Stimulated activated CD4-positive, alpha-beta T cell treated with anti-CD3 and anti-CD28 coated beads, Interleukin-4, amount 100 ng/mL, for 24 hours (primary cell): ENCODE measurements at places on chromosomes 11 and 22.
A peak's percentile ranks its signal among the peaks of the same experiment; 100 is the strongest.

DNA sequence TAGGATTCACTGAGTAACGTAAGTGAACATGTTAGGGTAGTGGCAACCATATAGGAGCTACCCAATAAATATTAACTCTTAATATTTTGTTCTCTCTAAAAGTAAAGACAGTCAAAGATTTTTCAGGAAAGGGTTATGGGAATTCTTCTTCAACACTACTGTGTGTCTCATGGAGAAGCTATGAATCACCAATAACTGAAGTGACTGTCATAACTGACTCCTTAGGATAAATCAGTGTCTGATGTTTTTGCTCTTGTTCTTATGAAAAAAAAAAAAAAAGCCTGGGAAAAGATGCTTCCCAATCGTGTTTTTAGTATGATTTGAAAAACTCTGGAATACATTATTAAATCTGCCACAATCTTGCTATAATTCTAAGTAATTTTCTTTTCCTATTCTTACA, 111.2 kb upstream of the CEP126 start:
- DNase-seq, result no peak

- no peak for DNase-seq
These were observed 109.0 kb upstream of the NNMT start for GRCh38 chr11:114187173-114187572.

DNA sequence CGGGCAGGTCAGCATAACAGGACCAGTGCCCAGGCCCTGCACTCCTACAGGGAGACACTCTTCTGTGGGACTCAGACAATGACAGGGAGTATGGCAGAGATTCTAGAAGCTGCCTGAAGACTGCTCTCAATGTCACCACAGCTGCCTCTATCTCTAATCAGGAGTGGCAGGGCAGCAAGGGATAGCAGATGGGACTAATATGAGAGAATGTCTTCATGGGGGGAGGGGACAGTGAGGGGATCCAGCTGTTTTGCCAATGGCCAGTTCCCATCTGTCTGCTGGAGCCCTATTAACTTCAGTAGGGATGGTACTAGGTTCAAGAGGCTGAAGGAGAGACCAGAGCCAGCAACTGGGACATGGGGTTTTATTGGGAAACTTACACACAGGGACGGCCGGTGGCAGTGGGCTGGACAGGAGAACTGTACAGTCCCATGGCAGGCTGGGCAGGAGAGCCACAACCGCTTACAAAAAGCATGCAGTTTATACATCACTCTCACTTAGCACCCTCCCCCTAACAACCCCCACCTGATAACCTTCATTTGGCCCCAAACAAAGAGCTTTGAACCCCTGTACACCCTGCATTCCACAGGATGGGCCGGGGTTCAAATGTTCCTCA, 2.5 kb upstream of the CD82 start:
- DNase-seq, result no peak

- no peak for DNase-seq
These were observed 25.4 kb downstream of the TPBGL start for GRCh38 chr11:75265851-75266531.

DNA sequence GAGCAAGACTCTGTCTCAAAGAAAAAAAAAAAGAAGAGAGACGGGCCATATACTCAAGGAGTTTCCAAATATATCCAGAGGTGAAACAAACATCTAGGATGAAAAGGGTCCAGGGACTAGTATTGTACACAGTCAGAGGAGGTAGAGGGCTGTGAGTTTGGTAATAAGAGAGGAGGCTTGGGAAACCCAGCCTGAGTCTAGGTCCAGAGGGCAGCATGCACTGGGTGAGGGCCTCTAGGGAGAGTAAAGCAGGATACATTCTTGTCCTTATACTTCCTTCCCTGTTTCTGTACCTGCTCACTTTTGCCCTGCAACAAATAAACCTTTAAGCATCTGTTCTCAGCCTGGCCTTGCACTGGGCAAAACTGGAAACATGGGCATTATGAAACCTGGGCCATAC, 31.5 kb downstream of the STIM1 start:
- no peak for DNase-seq

DNA sequence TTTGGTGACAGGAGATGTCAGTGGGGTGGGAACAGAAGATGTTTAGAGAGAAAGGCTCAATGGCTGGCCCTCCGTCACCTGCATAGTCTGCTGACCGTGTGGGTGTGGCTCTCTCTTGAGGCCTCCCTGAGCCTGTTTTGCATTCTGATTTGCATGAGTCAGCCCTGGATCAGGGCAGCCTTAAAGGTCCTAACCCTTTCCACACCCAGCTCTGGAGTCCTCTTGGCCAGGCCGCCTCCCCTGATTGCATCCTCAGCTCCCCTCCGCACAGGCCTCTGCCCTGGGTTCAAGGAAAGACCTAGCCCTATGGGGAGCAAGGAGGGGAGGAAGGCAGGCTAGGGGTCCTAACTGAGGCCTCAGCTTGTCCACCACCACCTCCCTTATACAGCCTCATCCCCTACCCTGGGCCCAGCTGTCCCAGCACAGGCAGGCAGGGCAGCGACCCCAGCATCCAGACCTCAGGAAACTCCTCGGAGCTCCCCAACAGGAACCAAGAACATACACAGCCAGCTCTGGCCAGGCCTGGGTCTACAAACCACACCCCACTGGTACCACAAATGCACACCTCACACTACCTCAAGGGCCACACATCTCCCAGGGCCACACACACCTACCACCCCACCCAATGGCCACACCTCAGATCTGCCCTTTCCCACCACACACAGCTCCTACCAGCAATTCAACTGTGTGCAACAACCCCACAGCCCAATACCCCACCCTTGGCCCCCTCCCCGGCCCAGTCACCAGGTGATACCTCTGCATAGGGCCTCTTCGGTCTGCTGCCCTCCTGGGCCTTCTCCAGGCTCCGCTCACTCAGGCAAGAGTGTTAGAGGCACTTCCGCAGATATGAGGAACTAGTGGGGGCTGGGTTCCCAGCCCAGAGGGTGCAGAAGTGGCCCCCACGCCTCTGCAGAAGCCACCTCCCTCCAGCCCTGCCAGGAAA, 13.7 kb downstream of the ARAP1 start:
- DNase-seq, result no peak

GRCh38 chr11:78414321-78415051, 3.1 kb downstream of the GAB2 start:
- no peak for DNase-seq

- peak; percentile 62 for DNase-seq
These were observed 638 bp downstream of the NRGN start for GRCh38 chr11:124740277-124740882.

DNA sequence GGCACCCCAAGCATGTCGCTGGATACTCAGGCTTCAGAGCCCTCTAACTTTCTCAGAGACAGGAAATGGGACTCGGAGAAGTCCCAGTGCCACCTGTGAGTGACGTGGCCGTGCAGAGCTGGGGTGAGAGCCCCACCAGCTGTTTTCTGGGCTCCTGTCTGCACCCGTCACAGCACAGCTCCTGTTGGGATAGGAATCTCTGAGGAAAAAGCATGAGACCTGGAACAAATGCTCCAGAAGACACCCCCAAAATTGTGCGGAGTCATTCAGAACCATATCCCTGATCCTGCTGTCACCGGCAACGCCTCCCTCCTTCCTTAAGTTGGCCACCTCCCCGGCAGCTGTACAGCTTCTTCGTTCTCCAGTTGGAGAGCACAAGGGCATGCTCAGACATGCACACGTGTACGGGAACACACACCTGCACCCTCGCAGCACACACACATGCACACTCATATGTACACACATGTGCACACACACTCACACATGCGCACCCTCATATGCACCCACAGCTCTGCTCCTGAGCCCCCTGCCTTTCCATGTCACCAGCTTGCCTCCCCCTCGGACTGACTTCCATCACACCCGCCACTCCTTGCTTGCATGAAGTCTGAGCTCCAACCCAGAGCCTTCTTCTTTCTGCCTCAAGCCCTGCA, 1430.0 kb downstream of the BRD1 start:
- DNase-seq, result no peak

DNA sequence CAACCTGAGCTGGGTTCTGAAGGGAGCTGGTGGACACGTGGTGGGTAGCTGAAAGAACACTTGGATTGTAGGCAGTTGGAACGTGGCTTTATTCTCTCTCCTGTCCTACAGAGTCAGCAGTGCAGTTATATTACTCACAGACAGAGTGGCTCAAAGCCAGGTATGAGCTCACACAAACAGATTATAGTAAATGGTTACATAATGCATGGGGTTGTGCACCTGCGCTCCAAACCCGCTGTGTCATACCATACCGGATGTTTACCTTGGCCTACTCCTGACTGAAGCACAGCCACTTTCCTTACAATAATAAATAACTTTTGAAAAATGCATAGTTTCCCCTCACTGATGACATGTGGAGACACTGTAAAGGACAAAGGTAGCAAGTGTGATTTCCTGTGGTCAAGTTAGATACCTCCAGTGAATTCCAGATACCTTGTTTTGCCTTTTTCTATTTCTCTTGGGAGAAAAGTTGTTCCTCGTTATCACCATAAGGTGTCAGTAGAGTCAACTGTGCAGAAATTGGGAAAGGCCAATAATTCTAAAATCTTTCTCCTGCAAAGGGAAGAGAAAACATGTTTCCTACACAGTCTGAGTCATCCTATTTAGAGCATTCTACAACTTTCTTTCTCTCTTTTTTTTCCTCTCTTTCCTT, 13.5 kb downstream of the MS4A6A start:
- DNase-seq, result no peak

DNA sequence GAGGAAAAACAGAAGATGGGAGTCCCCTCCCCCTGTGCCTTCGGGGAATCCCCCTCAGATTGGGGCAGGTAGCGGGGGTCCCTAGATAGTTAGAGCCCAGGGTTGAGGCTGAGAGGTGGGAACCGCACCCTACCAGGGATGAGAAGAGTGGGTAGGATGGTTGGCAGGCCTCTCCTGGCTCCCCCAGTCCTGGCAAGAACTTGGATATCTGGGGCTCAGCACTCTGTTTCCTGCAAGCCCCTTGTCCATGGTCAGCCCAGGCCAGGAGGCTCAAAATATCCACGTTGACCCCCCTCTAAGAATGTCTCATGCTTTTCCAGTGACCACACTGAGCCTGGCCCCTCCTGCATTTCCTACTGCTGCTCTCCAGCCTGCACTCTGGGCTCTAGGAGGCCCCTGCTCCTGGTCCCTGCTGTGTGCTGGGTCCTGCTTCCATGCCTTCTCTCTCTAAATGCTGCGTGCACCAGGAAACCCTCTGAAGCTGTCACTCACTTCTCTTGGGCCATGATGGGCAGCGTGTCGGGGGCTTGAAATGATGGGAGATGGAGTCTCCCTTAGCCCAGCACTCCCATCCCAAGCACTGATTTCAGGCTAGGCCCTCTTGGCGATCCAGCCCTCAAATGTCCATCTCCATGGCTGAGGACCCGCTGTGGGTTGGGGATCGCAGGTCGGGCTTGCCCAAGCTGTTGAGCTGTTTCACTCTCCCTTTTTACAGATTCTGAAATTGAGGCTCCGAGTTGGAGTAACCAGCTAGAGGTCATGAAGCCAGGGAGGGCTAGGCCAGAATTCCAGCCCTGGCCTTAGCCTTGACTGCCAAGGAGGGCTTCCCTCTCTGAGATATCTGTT, 2.0 kb downstream of the MAP3K11 start:
- DNase-seq, result no peak
